ENCODE measurements at places on chromosomes 16 and 17.

GRCh38 chr17:47257651-47258339 lies 4.2 kb downstream of the ITGB3 start:
- no peak for DNase-seq

DNA sequence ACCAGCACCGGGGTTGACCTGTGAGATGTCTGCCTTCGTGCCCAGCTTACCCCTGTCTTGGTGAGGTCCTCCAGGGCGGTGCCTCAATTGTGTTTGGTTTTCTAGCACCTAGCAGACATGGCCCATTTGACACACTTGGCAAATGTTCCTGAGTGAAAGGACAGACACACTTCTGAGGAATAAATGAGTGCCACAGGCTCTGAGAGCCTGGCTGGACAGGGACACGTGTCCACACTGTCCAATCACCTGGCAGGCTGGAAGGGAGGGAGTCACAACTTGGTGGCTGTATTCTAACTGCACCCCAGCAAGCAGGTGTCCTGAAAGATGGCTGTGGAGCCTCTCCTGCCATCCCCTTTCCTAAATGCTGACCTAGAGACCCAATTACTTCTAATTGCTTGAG lies 7.4 kb downstream of the MAP3K14 start:
- no peak for DNase-seq

GRCh38 chr17:1197379-1197778 lies 17.6 kb upstream of the ABR start:
- DNase-seq, result no peak

- no peak for DNase-seq
These were observed 55.4 kb upstream of the ACSF3 start for GRCh38 chr16:89038221-89038721.

DNA sequence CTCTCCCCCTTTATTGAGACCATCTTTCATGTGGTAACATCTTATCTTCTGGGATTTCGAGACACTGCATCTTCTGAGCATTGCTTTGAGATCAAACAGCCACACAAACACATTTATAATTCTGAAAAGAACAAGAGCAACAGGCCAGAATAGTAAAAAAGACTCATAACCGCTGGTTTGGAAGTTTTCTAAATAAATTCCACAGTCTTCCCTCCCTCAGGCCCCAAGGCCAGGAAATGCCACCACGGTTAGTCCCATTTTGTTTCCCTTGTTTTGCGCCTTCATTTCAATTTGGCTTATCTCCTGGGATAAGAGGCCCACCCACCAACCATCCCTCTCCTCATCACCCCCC lies 25.3 kb downstream of the LITAF start:
- DNase-seq, result no peak

DNA sequence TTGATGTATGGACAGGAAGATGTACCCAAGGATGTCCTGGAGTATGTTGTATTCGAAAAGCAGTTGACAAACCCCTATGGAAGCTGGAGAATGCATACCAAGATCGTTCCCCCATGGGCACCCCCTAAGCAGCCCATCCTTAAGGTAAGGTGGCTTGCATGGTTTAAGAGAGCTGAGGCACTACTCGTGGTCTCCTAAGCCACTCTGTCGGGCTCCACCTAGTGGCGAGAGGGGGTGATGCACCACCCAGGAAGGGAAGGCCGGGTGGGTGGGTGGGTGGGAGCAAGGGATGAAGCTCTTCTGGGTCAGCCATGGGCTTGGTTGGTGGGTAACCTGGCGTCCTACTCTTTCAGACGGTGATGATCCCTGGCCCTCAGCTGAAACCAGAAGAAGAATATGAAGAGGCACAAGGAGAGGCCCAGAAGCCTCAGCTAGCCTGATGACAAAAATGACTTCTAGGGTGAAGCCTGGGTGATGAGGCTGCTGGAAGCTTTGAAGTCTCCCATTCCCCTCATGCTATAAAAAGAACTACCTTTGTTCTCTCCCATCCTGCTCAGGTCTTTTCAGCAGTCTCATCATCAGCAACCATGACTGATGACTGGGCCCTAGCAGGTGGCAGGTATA lies 21.5 kb downstream of the GPR179 start:
- no peak for DNase-seq

DNA sequence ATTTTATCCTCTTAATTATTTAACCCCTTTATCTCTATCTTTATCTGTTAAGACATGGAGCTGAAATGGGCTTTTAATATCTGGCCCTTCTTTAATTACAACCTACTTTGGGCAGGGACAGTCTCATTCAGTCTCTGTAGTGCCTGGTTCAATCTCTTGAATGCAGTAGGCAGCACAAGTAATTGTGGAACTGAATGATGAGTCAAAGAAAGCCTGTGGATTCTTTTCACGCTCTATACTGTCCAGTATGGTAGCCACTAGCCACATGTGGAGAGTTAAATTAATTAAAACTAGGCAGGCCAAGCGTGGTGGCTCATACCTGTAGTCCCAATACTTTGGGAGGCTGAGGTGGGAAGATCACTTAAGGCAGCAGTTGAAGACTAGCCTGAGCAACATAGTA lies 9.3 kb downstream of the BPTF start:
- no peak for DNase-seq
